Stimulated activated CD4-positive, alpha-beta T cell treated with anti-CD3 and anti-CD28 coated beads, Interleukin-4, amount 100 ng/mL, for 4 hours (primary cell): ENCODE measurements at places on chromosomes 6 and 20.

DNA sequence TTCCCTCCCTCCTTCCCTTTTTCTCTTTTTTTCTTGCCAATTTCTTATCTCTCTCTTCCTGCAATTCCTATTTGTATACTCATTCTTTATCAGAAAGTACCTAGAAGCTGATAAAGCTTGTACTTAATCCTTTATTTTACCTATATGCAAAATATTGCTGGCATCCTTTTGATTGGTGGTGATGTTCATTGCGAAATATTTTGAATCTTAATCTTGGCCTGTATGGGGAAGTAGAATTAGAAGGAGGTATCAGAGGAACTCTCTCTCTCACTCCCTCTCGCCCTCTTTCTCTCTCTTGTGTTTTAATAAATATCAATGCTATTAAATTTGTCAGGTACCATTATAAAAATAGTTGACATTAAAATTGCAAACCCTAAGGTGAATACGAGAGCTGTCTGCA, 52.8 kb downstream of the UST start:
- no peak for DNase-seq

GRCh38 chr6:118101831-118102345, 194.8 kb downstream of the SLC35F1 start:
- no peak for DNase-seq

GRCh38 chr6:17107863-17108262, 6.0 kb downstream of the STMND1 start:
- no peak for DNase-seq

GRCh38 chr6:163759542-163759941, 345.0 kb downstream of the QKI start:
- no peak for DNase-seq

DNA sequence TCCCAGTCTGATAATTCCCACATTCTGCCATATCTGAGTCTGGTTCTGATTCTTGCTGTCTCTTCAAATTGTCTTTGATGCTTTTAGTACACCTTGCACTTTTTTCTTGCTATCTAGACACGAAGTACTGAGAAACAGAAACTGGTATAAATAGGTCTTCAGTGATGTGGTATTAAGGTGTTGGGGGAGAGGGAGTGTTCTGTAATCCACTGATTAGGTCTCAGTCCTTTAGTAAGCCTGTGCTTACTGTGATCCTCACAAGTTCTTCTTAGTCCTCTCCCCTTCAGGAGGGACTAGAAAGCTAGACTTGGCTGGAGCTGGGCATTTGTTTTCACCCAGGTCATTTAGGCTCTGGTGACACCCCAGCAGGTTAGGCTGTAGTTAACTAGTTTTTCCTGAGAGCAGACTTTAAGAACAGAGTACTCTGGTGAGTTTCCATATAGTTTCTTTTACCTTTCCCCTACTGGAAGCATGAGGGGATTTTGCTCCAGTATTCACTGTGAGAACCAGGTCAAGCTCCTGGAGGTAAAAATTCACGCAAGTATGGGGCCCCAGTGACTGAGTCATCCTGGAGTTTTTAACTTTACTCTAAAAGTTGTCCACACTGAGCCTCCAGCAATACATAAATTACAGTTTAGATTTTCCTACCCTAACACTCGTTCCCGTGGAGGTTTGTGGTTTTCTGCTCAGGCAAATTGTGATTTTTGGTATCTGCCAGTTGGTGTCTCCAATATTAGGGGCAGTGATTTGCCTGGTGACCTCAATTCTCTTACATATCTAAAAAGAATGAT, 154.6 kb downstream of the CDKAL1 start:
- DNase-seq: no peak

DNA sequence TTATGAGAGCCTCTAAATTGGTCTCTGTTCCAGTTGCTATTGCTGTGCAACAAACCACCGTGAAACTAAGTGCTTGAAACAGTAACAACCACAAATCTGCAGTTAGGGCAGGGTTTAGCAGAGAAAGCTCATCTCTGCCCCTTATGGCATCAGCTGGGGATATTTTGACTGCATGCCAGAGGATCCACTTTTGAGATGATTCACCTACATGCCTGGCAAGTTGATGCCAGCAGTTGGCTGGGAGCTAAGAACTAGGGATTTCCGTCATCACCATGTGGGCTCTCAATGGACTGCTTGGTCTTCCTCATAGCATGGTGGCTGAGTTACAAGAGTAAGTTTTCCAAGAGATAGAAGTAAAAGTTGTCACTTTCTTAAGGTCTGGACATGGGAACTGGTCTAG, 35.1 kb downstream of the PLCB4 start:
- DNase-seq: no peak

DNA sequence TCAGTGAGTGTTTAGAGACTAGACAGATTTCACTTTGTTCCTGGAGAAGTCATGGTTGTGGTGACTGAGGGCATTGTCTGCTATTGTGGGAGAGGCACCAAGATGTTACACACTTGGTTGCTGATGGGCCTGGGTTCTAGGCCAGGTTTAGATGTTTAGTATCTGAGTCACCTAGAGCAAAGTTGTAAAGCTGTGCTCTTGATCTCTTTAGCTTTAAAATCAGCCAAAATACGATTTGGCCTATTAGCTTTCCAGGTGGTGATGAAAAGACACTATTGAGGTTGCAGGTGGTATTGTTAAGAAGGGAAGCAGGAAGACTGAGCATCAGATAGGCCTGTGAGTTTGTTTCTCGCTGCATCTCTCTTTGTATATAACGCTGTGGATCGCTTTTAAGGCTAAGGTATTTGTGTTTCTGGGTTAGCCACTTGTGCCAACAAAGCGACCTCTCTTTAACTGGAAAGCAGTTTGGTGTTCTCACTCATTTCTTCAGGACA, 48.6 kb downstream of the FOXO3 start:
- no peak for DNase-seq

DNA sequence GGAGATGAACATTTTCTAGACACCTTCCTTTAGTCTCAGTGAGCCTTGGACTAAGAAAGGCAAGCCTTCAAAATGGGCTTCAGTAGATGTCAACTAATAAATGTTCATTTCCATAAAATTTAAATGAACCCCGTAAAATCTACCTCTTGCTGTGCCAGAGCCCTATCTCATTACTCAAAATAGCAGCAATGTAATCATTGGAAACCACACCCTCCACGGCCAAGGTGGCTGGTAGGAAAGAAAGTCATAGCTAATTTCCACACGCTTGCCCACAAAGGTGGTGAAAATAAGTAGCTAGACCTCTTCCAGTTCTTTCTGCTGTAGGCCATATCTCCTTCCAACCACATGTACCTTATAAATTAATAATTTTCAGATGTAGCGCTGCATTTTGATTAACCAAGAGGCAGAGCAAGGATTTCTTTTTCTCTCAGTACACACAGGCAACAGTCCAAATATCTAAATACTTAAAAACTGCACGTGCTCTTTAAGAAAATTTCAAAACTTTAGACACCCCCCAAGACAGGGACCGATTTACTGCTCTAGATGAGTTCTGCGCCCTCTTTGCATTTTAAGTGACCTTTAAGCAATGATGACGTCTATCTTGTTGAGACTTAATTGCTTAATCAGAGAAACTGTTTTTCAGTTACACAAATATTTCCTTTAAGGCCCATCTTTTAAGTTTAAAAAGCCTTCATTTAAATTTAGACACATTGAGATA, 290.8 kb downstream of the ZNF217 start:
- no peak for DNase-seq

DNA sequence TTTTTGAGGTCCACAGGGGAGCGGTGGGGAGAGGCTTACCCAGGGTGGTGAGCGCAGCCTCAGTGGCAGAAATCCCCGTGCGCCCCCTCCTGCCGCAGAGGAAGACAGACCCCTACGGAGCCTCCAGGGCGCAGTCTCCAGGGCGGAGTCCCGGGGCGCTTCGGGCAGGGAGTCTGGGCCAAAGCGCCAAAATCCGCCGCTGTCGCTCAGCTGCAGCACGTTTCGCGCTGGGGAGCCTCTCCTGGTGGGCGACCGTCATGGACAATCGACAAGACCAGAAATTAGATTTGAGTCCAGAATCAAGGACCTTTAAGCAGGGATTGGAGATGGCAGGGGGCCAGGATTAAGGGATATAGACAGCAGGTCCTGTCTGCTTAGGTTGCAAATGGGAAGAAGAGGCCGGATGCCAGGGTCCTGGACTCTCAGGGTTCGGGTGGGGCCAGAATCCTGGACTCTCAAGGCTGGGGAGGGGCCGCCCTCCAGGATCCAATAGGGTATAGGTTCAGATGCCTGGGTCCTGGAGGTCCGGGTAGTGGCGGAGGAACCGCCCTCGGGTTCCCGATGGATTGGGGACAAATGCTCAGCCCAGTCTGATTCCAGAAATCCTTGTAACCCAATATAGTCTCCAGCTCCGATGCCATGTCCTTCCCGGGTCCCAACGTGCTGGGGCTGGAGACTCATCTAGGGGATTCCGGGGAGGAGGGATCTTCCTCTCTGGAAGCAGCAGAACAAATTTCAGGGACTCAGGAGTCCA, 7.9 kb upstream of the HLA-E start:
- DNase-seq: no peak

DNA sequence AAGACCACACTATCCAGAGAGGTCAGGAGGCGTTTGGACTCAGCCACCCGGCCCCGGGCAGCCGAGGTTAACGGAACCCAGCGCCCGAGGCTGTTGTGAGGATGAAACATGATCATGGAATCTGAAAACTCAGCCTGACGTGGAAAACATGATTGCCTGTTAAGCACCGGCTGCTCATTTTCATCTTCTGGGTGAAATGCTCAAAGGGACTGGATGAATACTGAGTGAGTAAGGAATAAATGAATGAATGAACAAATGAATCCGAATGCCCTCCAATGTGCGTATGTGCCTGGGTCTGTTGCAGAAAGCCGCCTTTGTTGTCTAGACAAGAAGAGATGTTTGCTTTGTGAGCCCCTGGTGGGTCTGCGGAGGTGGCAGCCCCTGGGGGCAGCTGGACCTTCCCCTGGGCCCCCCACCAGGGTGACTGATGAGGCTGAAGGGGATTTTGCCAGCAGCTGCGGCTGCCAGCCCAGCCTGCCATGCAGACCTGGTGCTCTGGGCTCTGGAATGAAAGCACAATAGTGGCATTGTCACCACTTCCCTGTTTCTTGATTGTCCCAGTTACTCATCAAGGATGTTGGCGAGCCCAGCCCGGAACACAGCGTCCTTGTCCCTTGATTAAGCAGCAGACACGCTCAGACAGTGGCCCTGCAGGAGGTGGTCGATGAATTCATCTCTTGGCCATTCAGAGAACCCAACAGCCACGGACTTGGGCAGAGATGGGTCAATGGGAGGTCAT, 211.1 kb downstream of the ANKRD60 start:
- no peak for DNase-seq

DNA sequence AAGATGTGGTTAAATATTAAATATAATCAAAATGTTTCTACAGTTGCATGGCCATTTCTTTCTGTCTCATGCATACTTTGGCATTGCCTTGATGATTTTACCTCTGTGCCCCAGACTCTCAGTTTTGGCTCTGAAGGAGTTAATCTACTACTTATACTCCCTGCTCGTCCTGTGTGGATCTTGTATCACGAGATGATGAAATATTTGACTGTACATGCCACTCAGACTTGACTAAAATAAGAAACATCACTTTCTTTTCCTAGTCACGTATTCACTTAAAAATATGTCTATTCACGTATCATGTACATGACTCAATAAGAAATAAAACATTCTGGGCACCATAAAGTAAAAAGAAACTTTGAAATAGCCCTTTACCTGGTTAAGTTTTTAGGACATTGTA, 397.7 kb downstream of the RFPL4B start:
- no peak for DNase-seq

DNA sequence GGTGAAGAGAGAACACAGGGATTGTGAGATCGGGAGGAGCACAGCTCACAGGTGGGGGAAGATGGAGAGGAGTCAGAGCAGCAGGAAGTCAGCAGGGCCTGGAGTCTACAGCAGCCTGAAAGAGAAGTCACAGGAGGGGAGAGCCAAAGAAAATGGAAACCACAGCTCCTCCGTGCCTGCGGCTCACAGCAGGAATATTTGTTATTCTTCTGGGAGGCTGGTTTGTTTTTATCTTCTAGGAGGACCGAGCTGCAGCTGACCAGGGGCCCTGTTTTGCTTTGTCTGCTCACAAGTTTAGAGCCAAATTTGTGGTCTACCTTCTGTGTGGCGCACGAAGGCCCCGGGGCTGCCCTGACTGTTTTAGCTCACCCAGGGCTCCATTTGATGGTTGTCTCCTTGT, 81.8 kb downstream of the CLIC5 start:
- DNase-seq: no peak

DNA sequence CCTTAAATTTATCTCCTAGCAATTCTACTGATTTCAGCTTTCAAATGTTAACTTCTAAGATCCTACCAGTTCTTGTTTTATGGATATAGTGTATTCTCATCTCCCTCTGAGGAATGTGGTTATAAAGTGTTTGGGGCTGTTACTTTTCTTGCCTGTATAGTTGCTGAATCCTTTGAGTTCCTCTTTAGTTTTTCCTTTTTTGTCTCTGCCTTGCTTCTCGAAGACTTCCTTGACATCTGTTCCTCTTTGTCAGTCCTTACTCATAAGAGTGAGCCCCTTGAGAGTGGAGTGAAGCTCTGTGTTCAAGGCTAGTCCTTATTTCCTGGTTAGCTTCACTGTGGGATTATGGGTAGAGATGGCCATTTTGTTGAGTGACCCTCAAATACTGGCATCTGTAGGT, 84.6 kb downstream of the ELOVL4 start:
- DNase-seq: no peak

- no peak for DNase-seq
Measured at GRCh38 chr6:119479860-119480655, 130.5 kb upstream of the MAN1A1 start.
